M059J (cell line): ENCODE measurements at places on chromosomes 6 and 20. TPM values are rescaled to one million over a fixed set of nuclear protein-coding genes. Genes with fewer than 3 reads are reported as not detected.

DNA sequence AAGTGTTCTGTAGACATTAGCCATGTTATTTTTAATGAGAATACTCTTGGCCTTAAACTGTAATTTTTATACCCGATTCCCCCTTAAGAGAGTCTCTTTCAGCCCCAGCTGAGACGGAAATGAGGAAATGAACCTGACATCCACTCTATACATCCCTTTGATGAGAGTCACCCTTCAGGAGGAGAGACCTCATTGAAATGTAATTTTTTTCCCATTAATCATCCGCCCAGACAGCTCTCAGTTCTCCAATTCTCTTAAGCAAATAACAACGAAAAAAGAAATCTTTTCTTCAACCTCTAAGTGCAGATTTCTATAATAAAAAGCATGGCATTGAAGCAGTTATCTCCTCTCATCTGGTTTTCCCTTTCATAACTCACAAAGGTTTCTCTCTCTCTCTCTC, 243.8 kb upstream of the PMEPA1 start:
- DNase-seq = peak; percentile 67

DNA sequence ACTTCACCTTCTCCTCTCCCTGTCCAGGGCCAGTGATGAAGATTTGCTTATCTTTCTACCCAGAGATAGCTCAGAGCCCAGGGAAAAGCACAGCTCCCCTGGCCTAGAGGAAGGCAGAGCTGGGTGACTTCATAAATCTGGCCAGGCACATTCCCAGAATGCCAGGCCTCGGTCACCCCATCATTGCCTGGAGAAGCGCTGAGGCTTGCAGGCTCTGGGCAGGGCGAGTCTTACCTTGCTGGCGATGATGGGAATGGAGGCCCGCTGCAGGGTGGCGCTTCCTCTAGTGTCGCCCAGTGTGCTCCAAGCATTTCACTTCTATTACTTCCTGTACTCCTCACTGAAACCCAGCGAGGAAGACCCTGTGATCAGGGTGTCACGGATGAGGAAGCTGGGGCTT, 60.1 kb downstream of the DAAM2 start:
- DNase-seq = no peak

ZNF512B gene
- 7.7 and 17.7 TPM in 2 replicates for total RNA-seq

SNTA1 gene
- 25.8 and 32.4 TPM in 2 replicates for total RNA-seq

DNA sequence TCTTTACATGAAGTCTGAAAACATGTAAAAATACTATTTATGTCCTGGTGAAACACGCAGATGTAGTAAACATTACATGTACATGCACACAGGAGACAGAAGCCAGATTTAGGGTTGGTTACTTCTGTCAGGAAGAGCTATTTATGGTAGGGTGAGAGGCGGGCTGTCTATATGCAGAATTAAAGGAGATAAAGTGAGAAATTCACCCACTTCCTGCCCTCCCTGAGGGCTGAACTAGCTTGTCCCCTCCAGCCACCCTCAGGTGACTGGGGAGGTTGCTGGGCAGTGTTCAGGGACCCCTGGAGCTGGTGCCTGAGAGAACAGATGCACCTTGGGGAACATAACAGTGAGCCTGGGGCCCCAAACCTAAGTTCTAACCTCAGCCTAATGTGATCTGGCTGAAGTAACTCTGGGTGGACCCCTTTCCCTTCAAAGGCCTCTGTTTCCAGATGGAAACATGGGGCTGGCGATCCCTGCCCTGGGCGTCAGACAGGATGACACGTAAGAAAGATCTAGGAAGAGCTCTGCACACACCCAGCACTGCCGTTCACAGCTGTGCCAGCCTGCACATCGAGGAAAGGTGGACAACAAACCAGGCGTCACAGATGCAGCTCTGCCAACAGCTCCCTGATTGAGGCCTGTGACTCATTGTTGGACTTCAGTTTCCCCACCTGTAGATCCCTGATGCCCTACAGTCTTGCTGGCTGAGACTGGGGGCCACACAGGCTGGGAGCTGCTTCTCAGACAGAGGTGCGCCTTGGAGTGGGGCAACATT, 1.3 kb downstream of the PI16 start:
- DNase-seq = peak; percentile 75
